ENCODE measurements at places on chromosomes 11 and 22.
A peak's percentile ranks its signal among the peaks of the same experiment; 100 is the strongest.

- H3K4me1 ChIP-seq, result no peaks in the 10 kb centered on the region
- DNase-seq, result no peak
- no peak overlapping the region for H3K27ac ChIP-seq
Measured at GRCh38 chr22:17938484-17938924, 85.9 kb downstream of the MICAL3 start.

DNA sequence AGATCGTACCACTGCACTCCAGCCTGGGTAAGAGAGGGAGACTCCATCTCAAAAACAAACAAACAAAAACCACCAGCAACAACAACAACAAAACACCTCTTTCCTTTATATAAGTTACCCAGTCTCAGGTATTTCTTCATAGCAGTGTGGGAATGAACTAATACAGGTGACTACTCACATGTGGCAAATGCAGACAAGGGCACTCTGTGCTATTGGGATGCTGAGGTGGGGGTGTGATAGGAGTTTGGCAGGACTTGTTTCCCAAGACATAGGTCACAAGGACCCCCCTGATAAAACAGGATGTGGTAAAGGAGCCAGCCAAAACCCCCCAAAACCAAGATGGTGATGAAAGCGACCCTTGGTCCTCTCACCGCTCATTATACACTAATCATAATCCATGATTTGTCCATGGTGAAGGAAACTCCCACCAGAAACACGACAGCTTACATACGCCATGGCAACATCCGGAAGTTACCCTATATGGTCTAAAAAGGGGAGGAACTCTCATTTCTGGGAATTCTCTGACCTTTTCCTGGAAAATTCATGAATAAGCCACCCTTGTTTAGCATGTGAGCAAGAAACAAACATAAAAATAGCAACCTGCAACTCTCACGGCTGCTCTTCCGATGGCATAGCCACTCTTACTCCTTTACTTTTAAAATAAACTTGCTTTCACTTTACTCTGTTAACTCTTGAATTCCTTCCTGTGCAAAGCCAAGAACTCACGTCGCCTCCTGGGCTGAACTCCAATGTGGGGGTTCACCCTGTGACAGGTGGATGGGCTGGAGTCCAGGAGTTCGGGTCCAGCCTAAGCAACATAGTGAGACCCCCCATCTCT, 18.8 kb upstream of the INCENP start:
- H3K27ac ChIP-seq, result peak overlapping the region; percentile 50
- H3K4me1 ChIP-seq, result peaks cover 15% of the 10 kb centered on the region
- no peaks in the 10 kb centered on the region for H3K36me3 ChIP-seq

- no peak for DNase-seq
- H3K27me3 ChIP-seq, result no peaks in the 10 kb centered on the region
- no peak overlapping the region for H3K4me3 ChIP-seq
- H3K36me3 ChIP-seq, result no peaks in the 10 kb centered on the region
- no peaks in the 10 kb centered on the region for H3K4me1 ChIP-seq
Measured at GRCh38 chr22:42696331-42696967, 24.2 kb downstream of the A4GALT start.

DNA sequence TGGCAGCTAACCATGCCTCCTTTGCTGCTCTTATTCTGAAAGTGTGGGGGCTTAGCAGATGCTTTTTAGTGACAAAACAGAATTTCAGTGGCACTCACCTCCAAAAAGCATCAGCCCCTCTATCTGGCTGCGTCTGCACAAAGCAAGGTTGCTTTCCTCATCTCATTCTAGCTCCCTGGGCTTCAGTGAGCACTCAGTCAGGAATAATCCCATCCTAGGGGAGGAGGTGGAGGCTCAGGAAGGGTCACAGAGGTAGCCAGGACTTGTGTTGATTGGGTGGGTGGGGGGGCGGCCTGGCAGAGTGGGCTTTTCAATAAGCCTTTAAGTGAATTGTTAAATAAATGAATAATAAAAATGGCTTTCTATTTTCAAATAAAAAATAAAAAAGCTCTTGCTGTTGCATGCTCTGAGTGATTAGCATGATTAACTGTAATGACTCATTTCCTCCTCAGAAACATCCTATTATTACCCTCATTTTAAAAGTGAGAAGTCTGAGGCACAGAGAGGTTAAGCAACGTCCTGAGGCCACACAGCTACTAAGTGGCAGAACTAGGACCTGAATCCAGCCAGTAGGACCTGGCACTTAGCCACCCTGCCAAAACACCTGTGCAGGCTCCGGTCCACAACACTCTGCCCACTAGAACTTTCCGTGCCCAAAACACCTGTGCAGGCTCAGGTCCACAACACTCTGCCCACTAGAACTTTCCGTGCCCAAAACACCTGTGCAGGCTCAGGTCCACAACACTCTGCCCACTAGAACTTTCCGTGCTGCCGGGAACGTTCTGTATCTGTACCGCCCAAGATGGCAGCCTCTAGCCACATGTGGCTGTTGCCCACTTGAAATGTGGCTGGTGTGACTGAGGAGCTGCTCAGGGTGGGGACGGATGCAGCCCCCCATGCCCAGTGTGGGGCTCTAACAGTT, 5.5 kb downstream of the B3GAT1 start:
- no peak for DNase-seq
- no peak overlapping the region for H3K4me3 ChIP-seq
- peaks cover 36% of the 10 kb centered on the region for H3K27me3 ChIP-seq
- no peak overlapping the region for H3K27ac ChIP-seq

- H3K27ac ChIP-seq, result no peak overlapping the region
- no peaks in the 10 kb centered on the region for H3K4me1 ChIP-seq
- H3K36me3 ChIP-seq, result no peaks in the 10 kb centered on the region
- H3K4me3 ChIP-seq, result no peak overlapping the region
- peaks cover 22% of the 10 kb centered on the region for H3K27me3 ChIP-seq
- DNase-seq, result no peak
Measured at GRCh38 chr11:43950311-43950855, 7.9 kb downstream of the C11orf96 start.

GRCh38 chr11:92955860-92956259, 13.6 kb upstream of the MTNR1B start:
- no peaks in the 10 kb centered on the region for H3K4me1 ChIP-seq
- DNase-seq, result no peak
- H3K27me3 ChIP-seq, result no peaks in the 10 kb centered on the region
- H3K27ac ChIP-seq, result no peak overlapping the region
- H3K4me3 ChIP-seq, result no peak overlapping the region

GRCh38 chr11:61666684-61667297, 13.4 kb upstream of the DAGLA start:
- no peak for DNase-seq
- H3K4me1 ChIP-seq, result no peaks in the 10 kb centered on the region
- H3K27ac ChIP-seq, result no peak overlapping the region

- no peak for DNase-seq
- H3K27me3 ChIP-seq, result peaks cover 2% of the 10 kb centered on the region
- no peak overlapping the region for H3K4me3 ChIP-seq
- H3K36me3 ChIP-seq, result no peaks in the 10 kb centered on the region
- no peaks in the 10 kb centered on the region for H3K4me1 ChIP-seq
Measured at GRCh38 chr11:11582011-11582701, 39.6 kb downstream of the GALNT18 start.

GRCh38 chr11:131481971-131482370, 111.6 kb downstream of the NTM start:
- no peak for DNase-seq
- H3K4me1 ChIP-seq, result no peaks in the 10 kb centered on the region
- H3K4me3 ChIP-seq, result no peak overlapping the region
- H3K36me3 ChIP-seq, result no peaks in the 10 kb centered on the region
- no peaks in the 10 kb centered on the region for H3K27me3 ChIP-seq
- H3K27ac ChIP-seq, result no peak overlapping the region

DNA sequence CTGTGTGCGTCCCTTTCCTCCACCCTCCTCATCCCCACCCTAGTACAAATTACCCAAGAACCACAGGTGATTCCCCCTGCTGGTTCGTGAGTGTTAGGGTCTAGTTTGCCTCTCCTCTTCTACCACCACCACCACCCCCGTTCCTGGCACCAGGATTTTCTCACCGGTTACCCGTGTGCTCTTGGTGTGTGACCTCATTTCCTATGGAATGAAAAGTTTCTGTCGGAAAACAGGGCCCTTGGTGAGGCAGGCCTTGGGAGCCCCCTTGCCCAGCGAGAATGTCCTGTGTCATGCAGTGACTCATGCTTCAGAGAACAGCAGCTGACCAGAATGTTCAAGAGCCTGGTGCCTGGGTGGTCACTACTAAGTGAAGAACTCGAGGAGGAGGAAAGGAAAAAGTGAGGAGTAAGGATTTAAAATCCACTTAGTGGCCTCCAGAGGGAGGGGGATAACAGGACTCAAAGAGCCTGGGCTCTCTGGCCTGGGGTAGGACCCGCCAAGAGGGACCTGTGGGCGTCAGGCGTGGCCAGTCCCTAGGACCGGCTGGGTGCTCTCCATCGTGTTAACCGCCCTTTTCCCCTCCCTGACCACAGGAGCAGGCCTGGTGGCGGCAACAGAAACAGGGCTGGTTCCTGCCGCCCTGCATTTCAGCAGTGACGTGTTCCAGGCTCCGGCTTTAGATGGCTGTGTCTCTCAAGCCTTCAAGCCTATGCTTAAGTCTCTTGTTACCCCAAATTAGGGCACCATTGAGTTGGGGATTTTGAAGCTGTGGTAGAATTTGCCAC, 30.2 kb downstream of the C22orf31 start:
- H3K27me3 ChIP-seq, result peaks cover 32% of the 10 kb centered on the region
- no peak for DNase-seq
- H3K4me3 ChIP-seq, result no peak overlapping the region
- H3K36me3 ChIP-seq, result no peaks in the 10 kb centered on the region
- H3K4me1 ChIP-seq, result peaks cover 13% of the 10 kb centered on the region
- H3K27ac ChIP-seq, result no peak overlapping the region

DNA sequence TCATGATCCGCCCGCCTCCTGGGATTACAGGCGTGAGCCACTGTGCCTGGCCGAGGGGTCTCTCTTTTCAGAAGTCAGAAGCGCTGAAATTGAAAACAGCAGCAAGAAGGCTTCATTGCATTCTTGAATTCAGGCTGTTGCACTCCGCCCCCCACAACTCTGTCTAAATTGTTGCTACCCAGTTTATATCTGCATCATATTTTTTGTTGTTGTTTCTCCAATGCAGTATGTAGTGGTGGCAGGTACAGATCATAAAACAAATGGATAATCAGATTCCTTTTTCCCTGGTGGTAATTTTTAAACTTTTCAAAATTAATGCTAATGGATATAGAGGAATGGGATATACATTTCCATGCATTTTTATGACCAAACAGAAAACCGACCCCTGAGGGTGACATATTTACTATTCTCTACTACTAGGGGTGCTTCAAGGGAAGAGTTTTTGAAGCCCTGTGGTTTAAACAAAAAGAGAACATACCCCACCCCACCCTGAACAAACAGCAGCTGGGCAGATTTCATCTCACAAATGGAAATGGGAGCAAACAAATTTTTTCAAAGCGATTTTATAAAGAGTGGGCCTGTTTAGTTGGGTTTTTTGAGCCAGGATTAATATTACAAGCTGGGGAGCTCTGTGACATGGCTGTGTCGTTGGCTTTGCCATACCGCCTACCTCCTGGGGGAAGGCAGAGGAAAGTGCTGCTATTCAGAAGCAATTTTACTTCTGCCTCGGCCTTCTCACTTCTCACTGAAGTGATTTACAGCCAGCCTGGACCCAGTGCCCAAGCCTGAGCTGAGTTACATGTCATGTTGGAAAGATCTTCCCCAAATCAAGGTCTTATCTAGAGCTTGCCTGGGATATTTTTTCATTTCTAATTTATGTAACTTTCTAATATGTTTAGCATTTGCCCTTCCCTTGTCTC, 16.0 kb upstream of the TMA7B start:
- no peak overlapping the region for H3K4me3 ChIP-seq
- no peaks in the 10 kb centered on the region for H3K27me3 ChIP-seq
- H3K27ac ChIP-seq, result peak overlapping the region; percentile 57
- no peak for DNase-seq

- DNase-seq, result no peak
- no peak overlapping the region for H3K27ac ChIP-seq
- no peak overlapping the region for H3K4me3 ChIP-seq
- no peaks in the 10 kb centered on the region for H3K4me1 ChIP-seq
- no peaks in the 10 kb centered on the region for H3K36me3 ChIP-seq
Measured at GRCh38 chr11:68655406-68655805, 28.9 kb upstream of the GAL start.

DNA sequence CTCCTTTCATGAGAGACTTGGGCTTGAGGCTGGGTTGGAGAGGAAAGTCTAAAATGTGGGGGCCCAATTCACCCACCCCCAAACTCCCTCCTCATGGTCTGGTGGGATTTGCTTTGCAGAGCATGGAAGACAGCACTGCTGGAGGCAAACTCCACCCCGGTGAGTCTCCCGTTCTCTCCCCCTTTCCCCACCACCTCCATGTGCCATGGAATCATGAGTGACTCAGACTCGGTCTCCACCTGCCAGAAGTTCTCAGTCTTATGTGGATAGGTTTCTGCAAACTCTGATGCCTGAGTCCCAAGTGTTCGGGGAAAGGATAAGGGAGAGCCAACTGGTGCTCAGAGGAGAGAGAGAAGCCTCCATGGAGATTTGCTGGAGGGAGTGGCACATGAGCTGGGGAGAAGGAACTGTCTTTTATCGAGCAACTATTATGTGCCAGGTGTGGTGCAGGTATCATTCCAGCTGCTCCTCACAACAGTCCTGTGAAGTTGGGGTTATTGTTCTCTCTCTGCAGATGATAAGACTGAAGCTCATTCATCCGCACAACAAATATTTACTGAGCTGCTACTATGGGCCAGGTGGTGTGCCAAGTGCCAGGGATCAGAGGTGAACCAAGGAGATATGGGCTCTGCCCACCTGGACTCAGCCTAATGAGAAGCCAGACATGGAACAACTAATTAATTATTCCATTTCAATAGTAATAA, 6.6 kb downstream of the PLEKHB1 start:
- H3K36me3 ChIP-seq, result peaks cover 15% of the 10 kb centered on the region
- H3K27ac ChIP-seq, result no peak overlapping the region
- H3K27me3 ChIP-seq, result no peaks in the 10 kb centered on the region
- peaks cover 8% of the 10 kb centered on the region for H3K4me1 ChIP-seq
- DNase-seq, result no peak
- no peak overlapping the region for H3K4me3 ChIP-seq

- H3K36me3 ChIP-seq, result no peaks in the 10 kb centered on the region
- peaks cover 2% of the 10 kb centered on the region for H3K27me3 ChIP-seq
- H3K4me1 ChIP-seq, result no peaks in the 10 kb centered on the region
- no peak for DNase-seq
- H3K4me3 ChIP-seq, result no peak overlapping the region
- no peak overlapping the region for H3K27ac ChIP-seq
Measured at GRCh38 chr11:113564527-113565130, 89.4 kb upstream of the DRD2 start.

Measured in CD4-positive, alpha-beta T cell (primary cell).